Stromal cell of bone marrow (primary cell): ENCODE measurements at places on chromosomes 11 and 22.

GRCh38 chr11:646214-646613, 9.1 kb downstream of the DRD4 start:
- no peak for DNase-seq

DNA sequence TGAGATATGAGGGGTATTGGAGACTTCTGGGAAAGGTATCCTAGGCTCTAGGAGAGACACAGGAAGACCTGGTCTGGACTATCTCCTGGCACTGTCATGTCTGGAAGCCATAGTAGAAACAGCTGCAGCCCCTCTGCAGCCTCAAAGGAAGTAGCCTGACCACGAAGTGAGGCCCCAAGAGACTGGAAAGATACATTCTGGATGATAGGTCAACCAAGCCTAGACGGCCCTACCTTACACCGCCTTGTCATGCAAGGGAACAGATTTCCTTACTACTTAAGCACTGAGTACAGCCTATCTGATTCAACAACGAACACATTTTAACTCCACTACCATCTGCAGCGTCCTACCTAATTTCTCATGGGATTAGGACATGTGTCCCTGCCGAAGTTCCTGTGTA, 31.1 kb downstream of the UQCR10 start:
- no peak for DNase-seq

GRCh38 chr11:34656062-34656720, 35.3 kb downstream of the EHF start:
- DNase-seq: no peak

DNA sequence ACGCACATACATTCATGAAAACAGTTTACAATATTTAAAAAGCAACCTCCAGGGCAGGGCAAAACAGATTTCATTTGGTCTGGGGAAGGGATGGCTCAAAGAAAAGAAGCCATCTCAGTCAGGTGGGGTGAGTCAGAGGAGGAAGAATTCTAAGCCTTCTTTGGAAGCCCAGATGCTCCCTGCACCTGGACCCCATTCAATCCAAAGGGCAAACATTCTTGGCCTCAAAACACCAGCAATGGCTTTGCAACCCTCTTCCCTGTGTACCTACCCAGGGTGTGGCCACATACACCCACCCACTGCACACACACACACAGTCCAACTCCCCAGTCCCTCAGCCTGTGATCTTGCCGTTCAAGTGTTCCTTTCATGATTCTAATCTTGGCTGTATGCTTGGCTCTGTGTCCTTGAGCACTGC, 2.0 kb downstream of the KCNE3 start:
- DNase-seq: no peak

GRCh38 chr11:58507355-58507754, 550 bp downstream of the OR5B21 start:
- no peak for DNase-seq
